ENCODE measurements at places on chromosomes 4 and X.
A peak's percentile ranks its signal among the peaks of the same experiment; 100 is the strongest.

DNA sequence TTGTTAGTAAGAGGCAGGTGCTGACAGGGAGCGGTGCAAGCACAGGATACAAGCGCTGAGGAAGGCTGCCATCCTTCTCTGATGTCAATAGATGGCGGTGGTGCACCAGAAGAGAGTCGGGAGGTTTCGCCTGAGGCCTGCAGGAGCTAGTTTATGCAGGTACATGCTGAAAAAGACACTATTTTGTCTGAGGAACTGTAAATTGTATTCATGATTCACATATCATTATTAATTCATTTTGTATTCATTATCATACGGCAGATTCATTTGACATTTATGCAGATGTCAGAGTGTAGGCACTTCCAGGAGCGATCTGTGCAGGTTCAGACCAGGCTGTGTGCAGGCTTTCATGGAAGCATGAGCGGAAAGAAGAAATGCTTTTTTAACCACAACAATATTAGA lies 824.0 kb downstream of the STIM2 start:
- no peak for DNase-seq

DNA sequence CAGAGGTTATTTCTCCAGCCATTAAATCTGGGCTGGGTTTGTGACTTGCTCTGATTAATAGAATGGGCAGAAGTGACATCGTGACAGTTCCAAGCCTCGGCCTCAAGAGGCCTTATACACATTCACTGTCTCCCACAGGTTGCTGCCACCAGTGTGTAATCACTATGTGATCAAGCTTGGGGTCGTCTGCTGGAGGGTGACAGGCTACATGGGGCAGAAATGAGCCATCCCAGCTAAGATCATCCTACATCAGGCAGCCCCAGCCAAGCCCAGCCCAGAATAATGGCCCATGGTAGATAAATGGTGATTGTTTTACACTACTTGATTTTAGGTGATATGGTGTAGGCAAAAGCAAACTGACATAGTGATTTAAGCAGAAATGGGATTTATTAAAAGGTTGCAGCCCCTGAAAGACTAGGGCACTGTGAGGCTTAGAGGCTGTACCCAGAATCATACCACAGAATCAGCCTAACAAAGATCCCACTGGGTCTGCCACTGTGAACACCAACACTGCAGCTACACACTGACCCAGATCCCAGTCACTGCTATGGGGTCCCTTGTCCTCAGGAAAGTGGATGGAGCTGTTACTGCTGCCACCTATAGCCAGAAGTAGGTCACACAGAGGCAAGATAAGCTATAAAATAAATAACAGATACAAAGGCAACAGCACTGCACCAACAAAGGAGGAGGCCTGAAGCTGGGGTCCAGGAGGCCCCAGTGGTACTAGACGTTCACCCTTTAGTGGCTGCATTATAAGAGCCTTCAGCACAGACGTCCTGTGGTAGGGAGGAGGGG lies 159.6 kb upstream of the RBPJ start:
- no peak for DNase-seq

- no peak for DNase-seq
Measured at GRCh38 chrX:104707572-104707971, 141.6 kb downstream of the IL1RAPL2 start.

- DNase-seq = no peak
Measured at GRCh38 chrX:129544780-129545179, 4.7 kb downstream of the OCRL start.

- DNase-seq = no peak
Measured at GRCh38 chr4:179307297-179308136, 1865.3 kb upstream of the AGA start.

DNA sequence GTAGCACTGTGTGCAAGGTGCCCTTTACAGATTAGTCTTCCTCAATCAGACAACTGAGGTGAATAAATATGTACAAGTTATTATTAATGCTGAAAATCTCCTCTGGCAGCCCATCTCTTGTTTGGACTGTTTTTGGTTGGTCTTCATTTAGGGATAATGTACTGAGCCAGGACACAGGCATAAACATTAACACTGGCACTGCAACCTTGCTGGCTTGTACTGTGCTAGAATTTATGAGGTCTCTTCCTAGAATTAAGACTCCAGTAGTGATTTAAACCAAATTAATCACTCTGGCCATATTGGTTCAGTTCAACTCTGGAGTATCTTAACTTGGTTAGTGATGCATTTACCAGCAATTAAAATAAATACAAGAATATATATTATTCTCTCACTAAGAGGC lies 244.7 kb upstream of the GK2 start:
- DNase-seq = no peak

DNA sequence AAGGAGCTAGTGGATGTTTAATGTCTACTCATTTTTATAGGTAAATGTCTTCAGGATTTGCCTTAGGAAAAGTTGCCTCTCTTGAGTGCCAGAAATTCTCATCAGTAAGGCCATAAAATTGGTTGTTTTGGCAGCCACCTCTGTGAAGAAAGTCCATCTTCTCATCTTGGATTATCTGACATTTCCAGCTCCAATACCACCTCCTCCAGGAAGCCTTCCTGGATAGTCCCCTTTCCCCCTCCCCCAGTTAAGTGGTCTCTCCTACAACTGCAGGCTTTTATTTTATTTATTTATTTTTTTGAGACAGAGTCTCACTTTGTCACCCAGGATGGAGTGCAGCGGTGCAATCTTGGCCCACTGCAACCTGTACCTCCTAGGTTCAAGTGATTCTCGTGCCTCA lies 87.1 kb downstream of the PPP2R2C start:
- no peak for DNase-seq

GRCh38 chr4:21447301-21448054 lies 501.1 kb downstream of the KCNIP4 start:
- DNase-seq = no peak

GRCh38 chr4:153676486-153676885 lies 7.6 kb upstream of the TLR2 start:
- no peak for DNase-seq

GRCh38 chr4:65973186-65973585 lies 302.9 kb upstream of the EPHA5 start:
- DNase-seq = no peak

- no peak for DNase-seq
Measured at GRCh38 chr4:106289737-106290136, 26.3 kb downstream of the TBCK start.

GRCh38 chr4:6365545-6366086 lies 96.0 kb downstream of the WFS1 start:
- no peak for DNase-seq

GRCh38 chrX:42490111-42490510 lies 287.9 kb downstream of the PPP1R2C start:
- DNase-seq = no peak

DNA sequence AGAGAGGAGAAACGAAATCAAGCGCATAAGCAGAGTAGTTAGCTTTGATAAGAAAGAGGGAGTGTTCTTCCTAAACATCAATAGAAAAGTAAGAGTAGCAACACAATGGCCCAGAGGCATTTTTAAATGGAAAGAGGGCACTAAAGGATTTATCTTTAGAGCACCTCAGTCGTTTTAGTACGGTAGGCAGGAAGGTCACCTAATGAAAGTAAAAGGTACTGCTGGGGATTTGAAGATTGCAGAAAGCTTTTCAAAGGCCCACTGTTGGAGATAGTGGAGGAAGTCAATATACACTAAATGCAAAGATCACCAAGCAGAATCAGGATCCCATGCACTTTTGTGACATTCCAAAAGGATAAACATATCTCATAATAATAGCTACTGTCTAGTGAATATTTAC lies 667.7 kb upstream of the GRID2 start:
- DNase-seq = no peak

DNA sequence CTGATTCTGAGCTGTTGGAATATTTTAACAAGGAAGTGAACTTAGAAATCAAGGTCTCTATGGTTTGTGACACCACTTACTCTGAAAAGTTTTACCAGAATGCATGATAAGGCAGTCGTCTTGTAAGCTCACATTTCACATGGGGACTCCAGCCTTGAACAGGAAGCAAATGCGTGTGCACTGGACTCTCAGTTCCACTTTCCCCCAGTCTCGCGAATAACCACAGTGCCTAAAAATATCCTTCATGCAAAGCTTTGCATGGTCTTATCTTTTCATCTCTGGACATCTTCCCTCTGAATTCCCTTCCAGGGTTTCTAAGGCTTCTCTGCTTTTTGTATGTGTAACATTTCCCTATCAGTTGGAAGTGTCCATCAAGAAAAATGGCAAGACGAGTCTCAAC lies 581.8 kb downstream of the NLGN4X start:
- no peak for DNase-seq

GRCh38 chr4:600850-601515 lies 24.4 kb upstream of the PDE6B start:
- DNase-seq = no peak

- DNase-seq = no peak
Measured at GRCh38 chr4:1969928-1970723, 38.6 kb downstream of the NELFA start.

GRCh38 chr4:6747294-6748051 lies 31.5 kb downstream of the BLOC1S4 start:
- no peak for DNase-seq

DNA sequence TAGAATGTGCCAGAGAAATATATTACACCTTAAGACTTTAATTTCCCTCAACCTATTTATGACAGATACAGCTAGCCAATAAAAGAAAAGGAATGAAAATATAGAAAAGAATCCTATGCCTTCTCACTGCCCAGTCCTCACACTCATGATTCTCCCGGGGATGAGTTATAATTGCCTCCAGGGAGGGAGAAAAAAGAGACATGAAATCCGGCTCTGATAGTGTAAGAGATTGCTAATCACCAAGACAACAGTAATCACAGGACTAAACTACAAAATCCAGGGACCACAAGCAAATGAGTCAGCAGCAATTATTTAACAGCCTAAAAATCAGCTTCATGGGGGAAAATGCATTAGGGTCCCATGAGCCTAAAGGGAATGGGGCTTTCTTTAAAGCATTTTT lies 95.9 kb upstream of the DUSP21 start:
- peak; percentile 8 for DNase-seq

GRCh38 chr4:153131596-153131995 lies 72.6 kb upstream of the TRIM2 start:
- no peak for DNase-seq

- DNase-seq = no peak
Measured at GRCh38 chrX:138866643-138867042, 155.1 kb upstream of the FGF13 start.

GRCh38 chr4:45062935-45063545 lies 336.7 kb upstream of the GNPDA2 start:
- DNase-seq = no peak

DNA sequence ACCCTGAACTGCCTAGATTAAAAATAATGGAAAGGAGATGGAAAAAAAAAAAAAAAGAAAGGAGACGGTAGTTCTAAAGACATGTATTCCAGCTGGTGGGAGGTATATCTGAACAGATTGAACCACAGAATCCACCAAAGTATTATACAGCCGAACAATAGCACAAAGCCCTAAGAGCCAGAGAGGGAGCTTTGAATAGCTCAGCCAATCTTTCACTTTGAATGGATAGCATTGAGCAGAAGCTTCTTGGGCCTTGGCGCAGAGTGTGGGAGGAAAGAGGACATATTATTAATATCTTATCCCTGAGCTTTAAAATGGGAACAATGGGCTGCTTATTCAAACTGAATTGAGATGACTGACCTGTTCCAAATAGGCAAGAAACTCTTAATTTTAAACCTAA lies 147.8 kb upstream of the PAQR3 start:
- DNase-seq = no peak

GRCh38 chr4:169571435-169571834 lies 40.9 kb downstream of the NEK1 start:
- no peak for DNase-seq

DNA sequence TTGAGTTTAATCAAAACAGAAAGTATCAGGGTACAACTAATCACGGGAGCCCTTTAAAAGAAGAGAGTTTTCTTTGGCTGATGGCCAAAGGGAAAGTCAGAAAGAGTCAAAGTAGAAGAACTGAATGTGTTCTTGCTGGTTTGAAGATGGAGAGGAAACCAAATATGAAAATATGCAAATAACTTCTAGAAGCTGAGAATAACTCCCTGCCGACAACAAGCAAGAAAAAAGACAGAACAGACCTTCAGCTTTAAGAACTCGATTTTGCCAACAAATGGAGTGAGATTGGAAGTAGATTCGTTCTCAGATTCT lies 903.8 kb downstream of the STIM2 start:
- no peak for DNase-seq

DNA sequence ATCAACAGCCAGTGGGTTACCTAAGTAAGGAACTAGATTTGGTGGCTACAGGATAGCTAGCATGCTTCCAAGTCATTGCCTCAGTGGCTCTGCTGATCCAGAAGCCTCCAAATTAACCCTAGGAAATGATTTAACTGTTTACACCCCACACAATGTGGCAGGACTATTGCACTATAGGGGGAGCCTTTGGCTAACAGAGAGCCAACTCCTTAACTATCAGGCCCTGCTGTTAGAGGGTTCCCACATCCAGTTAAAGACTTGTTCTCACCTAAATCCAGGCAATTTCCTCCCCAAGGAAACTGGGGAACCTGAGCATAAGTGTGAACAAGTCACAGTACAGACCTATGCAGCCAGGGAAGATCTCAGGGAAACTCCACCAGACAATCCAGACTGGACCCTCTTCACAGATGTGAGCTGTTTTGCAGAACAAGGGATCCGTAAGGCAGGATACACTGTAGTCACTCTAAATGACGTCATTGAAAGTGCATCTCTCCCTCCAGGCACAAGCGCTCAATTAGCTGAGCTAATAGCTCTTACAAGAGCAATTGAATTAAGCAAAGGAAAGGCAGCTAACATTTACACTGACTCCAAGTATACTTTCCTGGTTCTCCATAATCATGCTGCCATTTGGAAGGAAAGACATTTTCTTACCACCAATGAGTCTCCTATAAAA lies 185.3 kb upstream of the SPOCK3 start:
- DNase-seq = no peak

DNA sequence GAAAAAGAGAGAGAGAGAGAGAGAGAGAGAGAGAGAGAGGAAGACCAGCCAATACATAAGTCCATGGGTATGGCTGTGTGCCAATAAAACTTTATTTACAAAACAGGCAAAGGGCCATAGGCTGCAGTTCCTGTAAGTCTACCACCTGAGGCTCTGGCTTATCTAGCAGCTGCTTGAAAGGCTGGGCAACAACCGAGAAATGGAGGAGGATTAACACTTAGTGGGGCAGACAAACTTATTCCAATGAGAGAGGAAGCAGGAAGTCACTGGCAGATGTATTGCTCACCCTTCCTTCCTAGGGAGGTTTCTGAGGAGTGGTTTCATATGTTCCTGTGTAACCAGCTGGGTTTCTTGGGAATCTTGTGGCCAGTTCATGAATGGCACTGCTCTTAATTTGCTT lies 4.7 kb upstream of the GPR143 start:
- no peak for DNase-seq

- DNase-seq = no peak
Measured at GRCh38 chr4:139763205-139763604, 97.6 kb downstream of the MGST2 start.

DNA sequence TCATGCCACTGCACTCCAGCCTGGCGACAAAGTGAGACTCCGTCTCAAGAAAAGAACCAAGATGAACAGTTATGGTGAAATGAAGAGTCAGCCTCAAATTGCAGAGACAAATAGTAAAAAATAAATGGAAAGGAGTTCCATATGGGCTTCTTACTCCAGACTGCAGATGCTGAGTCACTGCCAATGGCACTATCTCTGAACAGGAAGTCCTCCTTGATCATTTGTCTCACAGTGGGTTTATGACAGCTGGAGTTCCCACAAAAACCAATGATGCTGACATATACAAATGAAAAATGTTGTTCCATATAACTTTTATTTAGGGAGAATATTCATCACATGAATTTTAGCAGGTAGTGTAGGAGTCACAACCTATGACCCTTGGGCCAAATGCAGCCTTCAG lies 631.6 kb downstream of the PCDH18 start:
- no peak for DNase-seq

Measured in HS-5 (cell line).